ENCODE measurements at places on chromosomes 5 and 9.

- no peak for DNase-seq
These were observed 12.5 kb downstream of the PTCH1 start for GRCh38 chr9:95504053-95504963.

- DNase-seq, result no peak
These were observed 160.6 kb downstream of the OLFM1 start for GRCh38 chr9:135248111-135248510.

DNA sequence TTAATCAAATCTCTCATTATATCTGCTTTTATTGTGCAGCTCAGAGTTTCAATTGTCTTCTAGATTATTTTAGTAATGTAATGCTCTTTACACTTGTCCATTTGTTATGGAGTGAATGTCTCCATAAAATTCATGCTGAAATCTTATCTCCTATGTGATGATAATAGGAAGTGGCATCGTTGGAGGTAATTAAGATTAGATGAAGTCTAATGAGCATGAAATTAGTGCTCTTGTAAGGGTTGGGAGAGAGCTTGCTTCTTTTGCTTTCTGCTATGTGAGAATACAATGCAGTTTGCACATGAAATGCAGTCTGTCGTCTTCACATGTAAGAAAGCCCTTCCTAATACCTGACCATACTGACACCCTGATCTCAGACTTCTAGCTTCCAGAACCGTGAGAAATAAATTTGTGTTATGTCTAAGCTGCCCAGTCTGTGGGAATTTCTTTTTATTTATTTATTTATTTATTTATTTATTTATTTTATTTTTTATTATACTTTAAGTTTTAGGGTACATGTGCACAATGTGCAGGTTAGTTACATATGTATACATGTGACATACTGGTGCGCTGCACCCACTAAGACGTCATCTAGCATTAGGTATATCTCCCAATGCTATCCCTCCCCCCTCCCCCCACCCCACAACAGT, 1399.2 kb upstream of the CDH6 start:
- no peak for DNase-seq

DNA sequence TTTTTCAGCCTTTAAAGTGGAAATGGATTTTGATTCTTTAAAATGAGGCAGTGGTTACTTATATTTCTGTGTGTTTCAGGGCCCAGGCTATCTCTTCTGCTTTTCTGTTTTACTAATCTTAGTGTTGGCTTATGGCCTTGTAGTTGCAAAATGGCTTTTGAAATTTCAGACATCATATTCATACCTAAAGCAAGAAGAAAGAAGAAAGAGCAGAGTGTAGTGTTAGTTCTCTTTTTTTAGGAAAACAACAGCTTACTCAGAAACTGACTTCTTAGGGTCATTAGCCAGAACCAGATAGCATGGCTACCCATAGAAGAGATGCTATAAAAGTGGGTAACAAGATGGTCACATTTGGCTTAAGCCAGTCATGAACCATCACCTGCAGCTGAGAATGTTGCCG, 20.9 kb downstream of the ZBED3 start:
- no peak for DNase-seq

DNA sequence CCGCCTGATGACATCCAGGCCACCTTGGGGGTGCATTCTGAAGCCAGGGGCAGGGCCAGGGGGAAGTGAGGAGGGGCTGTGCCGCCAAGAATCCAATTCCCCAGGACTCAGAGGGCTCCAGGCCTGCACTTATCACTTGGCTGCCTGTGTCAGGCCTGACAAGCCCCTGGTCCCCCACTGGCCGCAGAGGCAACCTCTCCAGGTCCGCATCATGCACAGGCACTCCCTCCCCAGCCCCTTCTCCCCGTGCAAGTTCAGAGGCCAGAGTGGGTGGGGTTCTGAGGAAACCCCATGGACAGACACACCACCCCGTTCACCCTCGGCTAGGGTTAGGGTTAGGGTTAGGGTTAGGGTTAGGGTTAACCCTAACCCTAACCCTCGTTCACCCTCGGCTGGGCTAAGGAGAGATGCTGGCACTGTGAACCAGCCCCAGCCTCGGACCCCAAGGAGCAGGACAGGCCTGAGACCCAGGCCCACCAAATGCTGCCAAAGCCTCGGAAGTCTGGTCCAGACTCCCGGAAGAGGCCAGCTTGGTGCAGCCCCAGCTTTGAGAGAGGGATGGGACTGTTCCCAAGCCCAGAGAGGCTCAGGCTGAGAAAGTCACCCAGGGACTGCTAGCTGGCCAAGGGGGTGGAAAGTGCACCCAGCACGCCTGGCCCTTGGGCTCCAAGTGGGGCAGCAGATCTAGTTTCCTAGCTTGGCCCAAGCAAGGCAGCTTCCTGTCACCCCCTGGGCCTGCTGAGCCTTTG, 4.9 kb downstream of the LCN2 start:
- no peak for DNase-seq

DNA sequence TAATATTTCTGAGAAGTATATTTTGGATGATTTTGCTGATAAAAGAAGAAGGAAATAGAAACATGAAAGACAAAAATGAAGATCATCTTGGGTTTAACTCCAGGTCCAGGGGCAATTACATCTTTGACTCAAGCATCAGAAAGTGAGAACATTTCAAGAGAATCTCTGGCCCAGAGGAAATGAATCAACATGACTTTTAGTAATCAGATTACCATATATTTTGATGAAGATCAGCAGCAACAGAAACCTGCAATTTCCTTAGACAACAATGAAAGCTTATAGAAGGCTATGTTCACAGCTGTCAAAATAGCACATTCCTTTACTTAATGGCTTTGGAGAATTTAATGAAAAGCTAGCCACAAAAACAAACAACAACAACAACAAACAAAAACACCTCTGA, 638.1 kb downstream of the EFNA5 start:
- DNase-seq, result no peak

DNA sequence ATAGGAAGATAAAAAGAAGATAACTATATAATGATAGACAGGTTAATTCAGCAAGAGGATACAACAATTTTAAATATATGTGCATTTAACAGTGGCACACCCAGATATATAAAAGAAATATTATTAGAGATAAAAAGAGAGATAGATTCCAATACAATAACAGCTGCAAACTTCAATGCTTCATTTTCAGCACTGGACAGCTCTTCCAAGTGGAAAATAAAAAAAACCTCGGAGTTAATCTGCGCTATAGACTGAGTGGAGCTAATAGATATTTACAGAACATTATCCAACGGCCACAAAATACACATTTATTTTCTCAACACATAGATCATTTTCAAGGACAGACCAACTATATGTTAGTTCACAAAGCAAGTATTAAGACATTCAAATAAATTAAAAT, 1229.5 kb upstream of the CDH6 start:
- no peak for DNase-seq

GRCh38 chr5:36815871-36816270, 60.7 kb upstream of the NIPBL start:
- DNase-seq, result no peak

- DNase-seq, result no peak
These were observed 103.8 kb downstream of the MAP1B start for GRCh38 chr5:72210888-72211678.

- DNase-seq, result no peak
These were observed 41.1 kb downstream of the LIX1 start for GRCh38 chr5:97101189-97101910.

- DNase-seq, result no peak
These were observed 58.8 kb upstream of the NEK6 start for GRCh38 chr9:124198948-124199347.

GRCh38 chr9:82021198-82021597, 32.6 kb downstream of the SPATA31D1 start:
- no peak for DNase-seq

DNA sequence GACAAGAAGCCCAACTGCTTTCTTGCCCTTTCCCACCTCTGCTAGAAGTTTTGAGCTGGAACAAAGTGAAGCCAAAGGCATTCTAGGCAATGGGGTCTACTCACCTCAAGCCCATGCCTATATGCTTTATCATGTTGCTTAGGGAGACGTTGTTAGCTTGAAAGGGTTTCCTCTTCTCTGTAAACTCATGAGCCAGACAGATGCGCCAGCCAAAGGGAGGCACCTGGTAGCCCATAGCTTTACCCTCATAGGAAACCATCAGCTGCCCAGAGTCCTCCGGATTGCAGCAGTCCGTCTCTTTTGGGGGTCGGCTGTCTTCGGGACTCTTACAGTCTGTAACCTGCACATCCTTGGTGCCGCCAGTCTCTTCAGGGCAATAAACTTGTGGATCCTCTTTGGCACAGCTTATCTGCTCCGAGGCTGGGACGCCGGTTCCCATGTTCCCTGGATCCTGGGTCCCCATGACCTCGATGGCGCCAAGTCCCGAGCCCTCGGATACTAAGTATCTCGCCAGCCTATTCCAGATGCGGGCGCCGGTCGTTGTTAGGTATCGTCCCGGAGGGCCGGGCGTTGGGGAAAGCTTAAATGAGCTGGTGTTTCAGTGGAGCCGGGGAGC, 678 bp downstream of the GBA2 start:
- no peak for DNase-seq

DNA sequence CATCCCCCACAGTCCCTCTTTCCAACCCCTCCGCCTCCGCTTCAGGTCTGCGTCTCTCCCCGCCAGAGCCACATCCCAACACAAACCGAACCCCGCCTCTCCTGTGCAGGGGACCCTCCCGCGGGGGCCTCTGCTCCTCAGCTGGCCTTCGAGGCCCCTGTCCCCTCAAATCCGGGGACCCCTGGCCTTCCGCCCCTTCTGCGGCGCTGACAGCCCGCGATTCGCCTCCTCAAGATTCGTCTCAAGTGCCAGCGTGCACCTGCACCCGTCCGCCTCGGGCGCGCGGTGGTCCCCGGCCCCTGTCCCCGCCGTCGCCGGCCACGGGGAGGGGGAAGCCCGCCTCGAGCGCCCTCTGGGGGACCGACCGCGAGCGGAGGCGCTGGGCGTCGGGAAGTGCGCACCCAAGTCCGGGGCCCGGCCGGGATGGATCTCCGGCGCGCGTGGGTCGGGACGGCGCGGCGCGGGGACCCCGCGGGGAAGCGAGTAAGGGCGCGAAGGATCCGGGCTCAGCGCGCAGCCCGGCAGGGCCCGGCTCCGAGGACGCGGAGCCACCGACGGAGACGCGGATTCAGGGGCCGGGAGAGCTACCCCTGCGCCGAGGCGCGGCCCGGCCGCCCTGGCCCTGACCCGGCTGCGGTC, 623 bp downstream of the FLT4 start:
- peak; percentile 27 for DNase-seq

DNA sequence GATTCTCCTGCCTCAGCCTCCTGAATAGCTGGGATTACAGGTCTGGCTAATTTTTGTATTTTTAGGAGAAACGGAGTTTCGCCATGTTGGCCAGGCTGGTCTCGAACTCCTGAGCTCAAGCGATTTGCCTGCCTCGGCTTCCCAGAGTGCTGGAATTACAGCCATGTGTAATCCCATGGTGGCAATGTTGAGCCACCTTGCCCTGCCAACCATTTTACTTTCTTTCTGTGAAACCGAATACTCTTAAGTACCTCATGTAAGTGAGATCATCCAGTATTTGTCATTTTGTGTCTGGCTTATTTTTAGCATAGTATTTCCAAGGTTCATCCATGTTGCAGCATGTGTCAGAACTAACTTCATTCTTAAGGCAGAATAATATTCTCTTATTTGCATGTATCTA, 8.2 kb downstream of the PRRC2B start:
- no peak for DNase-seq

- no peak for DNase-seq
These were observed 50.7 kb downstream of the SPEF2 start for GRCh38 chr5:35668319-35668718.

DNA sequence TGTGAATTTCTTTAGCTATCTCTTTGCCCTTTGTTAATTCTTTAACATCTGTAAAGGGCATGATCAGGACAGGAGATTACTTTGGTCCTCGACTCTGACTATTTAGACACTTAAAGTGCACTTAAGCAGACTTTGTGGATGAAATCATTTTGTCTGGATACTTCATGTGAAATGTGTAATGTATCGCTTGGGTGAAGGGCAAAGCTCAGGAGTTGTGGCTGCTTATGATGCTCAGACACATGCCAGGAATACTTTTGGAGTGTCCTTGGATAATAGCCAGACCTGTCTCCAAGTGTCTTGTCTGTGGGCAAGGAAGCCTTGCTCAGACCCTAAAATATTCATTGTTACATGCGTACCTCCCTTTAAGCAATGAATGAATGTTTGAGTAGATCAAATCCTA, 87.8 kb downstream of the RAI14 start:
- DNase-seq, result no peak

GRCh38 chr9:37669232-37669631, 18.5 kb downstream of the FRMPD1 start:
- no peak for DNase-seq

- DNase-seq, result no peak
These were observed 221.6 kb downstream of the NR2F1-AS1 start for GRCh38 chr5:93359296-93359959.

- DNase-seq, result no peak
These were observed 8.7 kb downstream of the CLTB start for GRCh38 chr5:176407456-176408251.

- no peak for DNase-seq
These were observed 144.5 kb downstream of the GCNT1 start for GRCh38 chr9:76603448-76603895.

DNA sequence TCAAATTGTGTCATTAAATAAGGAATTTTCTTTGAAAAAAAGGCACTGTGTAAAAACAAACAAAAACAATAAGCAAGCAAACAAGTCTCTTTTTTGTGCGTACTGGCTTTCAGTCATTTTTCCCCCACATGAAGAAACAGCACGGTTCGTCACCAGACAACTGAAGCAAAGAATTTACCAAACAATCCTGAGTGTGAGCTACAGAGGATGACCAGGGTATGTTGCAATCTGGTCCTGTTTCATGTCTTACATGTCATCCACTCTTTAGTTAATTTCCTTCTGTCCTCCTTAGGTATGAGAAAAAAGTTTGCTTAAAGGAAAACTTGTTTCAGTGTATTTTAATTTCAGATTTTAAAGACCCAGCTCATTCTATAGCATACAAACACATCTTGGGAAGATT, 1080.7 kb upstream of the NUDT12 start:
- DNase-seq, result no peak

- DNase-seq, result no peak
These were observed 291.2 kb downstream of the AOPEP start for GRCh38 chr9:95017661-95018060.

DNA sequence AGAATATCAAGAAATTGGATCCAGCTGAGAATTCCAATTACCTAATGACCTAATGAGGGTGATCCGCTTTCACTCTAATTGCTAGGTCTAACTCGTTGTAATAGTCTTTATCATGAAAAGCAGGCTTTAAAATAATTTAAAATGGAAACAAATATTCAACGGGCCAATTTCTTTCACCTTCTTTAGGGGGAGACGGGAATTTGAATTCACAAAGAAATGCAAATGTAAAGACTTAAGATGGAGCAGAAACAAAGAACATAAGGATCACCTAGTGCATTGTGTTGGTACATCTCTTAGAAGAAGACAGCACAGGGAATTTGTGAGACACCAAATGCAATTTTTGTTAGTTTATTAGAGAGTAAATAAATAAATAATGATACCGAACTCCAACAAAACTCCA, 1.5 kb upstream of the KCNN2 start:
- no peak for DNase-seq

GRCh38 chr9:31272456-31273295, 1111.8 kb upstream of the ACO1 start:
- DNase-seq, result no peak

Data from stimulated activated CD4-positive, alpha-beta T cell treated with anti-CD3 and anti-CD28 coated beads, Interleukin-1b, Interleukin-23, amount 100 ng/mL, for 4 hours (primary cell).